ENCODE measurements at places on chromosomes 4 and X.

DNA sequence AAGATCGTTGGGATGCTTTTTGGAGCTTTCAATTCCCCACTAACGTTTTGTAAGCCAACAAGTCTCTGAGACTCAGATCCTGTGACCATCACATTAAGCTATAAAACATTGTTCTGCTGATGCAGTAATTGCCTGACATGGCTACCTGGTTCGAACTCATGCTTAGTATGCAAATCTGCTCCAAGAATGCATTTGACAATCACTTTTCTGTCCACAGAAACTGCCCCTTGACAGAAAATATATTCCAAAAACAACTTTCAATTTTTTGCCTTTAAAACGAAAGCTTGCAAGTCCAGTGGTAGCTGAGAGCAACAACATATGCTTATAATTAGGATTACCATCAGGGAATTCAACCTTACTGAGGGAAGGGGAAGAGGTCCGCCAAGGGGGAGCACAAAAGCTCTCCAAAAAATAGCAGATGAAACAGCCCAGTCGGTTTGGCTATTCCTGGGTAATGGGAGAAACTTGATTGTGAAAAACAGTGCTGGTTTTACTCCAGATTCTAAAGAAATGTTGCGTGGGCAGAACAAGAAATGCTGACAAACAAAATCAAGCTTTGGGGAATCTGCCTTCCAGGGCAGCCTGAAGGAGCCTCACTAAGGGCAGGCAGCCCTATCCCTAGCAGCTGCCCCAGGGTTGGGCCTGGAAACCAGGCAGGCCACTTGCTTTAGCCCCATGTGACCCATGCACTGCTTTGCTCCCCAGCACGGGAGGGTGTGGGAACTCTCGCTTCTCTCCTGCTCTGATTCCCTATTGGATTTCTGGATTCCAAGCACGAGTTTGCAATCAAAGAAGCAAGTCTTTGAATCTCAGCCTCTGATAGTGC, 160.7 kb upstream of the LDB2 start:
- no peak for DNase-seq

- DNase-seq: peak; percentile 23
Measured at GRCh38 chr4:159047478-159048165, 55.3 kb upstream of the RAPGEF2 start.

GRCh38 chr4:81389720-81390119, 82.0 kb downstream of the RASGEF1B start:
- DNase-seq: no peak

DNA sequence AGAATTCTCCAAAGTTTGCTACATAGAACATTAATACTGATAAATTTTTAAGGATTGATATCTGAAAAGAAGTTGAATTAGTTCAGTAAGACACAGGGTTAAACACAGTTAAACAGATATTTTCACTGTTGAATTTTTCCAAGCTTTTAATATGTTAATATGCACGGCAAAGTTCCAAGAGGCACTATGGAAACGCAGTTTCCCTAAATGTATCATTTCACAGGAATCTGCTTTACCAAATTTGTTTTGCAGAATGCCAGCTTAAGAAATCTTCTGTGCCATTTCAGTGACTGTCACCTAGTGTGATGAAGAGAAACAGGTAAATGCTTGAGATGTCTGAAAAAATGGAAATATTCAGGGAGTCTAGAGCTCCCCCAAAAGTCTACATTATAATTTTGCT, 395.9 kb upstream of the GRIA3 start:
- no peak for DNase-seq

- DNase-seq: peak; percentile 56
Measured at GRCh38 chr4:71132486-71132885, 139.0 kb downstream of the DCK start.

GRCh38 chr4:75584067-75584466, 28.2 kb downstream of the ODAPH start:
- peak; percentile 6 for DNase-seq

GRCh38 chr4:55337944-55338343, 8.1 kb upstream of the SRD5A3 start:
- no peak for DNase-seq
